GM23248 (cell line): ENCODE measurements at places on chromosomes 1 and 21. TPM values are rescaled to one million over a fixed set of nuclear protein-coding genes. Genes with fewer than 3 reads are reported as not detected.
A peak's percentile ranks its signal among the peaks of the same experiment; 100 is the strongest.

IFNLR1 gene
- not detected in 2 replicates for total RNA-seq

VSIG8 gene
- not detected in 2 replicates for total RNA-seq

- no peak for DNase-seq
Measured at GRCh38 chr1:151516031-151516511, 4.9 kb downstream of the CGN start.

- peak; percentile 90 for DNase-seq
Measured at GRCh38 chr1:26889551-26890466, at the start of gene GPN2. GPN2 (minus strand) TSS chr1:26890283; CDS start chr1:26890096, 187 bp downstream.

DNA sequence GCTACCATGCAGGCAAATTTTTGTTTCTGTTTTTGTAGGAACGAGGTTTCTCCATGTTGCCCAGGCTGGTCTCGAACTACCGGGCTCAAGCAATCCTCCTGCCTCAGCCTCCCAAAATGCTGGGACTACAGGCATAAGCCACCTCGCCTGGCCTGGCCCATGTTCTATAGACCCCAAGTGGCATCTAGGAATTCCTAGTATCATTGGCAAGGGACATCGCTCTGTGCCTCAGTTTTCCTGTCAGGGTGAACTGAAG is 14.5 kb downstream of the NES start:
- no peak for DNase-seq

DNA sequence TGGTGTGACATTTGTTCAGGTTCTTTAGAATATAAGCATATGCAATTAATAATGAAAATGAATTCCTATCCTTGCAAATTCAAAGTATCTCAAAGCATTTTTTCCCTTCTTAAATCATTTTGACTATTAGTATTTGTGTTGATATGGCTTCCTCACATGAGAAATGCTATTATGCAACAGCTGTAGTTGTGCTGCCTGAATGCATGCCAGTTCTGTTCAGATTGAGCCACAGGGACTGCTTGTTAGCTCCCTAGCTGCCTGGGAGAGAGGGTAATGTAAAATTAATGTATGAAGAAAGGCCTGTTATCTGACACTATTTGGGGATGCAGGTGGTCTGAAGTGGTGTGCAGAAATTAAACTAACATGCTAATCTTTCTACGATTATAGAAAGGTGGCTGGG is 45.5 kb downstream of the CACHD1 start:
- DNase-seq: peak; percentile 89

DNA sequence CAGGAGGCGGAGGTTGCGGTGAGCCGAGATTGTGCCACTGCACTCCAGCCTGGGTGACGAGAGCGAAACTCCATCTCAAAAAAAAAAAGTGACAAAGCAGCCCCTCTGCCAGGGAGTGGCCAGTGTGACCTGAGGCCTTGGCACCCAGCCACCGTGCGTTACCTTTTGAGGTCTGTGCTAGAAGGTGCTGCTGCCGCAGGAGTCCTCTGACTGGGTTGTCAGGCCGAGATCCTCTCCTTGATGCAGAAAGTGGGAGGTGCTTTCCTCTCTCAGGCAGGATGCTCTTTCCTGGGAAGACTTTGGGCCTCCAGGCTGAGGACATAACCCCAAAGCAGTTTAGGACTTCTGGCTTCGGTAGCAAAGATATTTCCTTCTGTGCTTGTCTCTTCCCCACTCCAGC is 280.5 kb upstream of the VAMP3 start:
- DNase-seq: no peak

GRCh38 chr1:181140398-181140797 is 51.9 kb downstream of the IER5 start:
- peak; percentile 83 for DNase-seq
